ENCODE measurements at places on chromosomes 11 and 22.

DNA sequence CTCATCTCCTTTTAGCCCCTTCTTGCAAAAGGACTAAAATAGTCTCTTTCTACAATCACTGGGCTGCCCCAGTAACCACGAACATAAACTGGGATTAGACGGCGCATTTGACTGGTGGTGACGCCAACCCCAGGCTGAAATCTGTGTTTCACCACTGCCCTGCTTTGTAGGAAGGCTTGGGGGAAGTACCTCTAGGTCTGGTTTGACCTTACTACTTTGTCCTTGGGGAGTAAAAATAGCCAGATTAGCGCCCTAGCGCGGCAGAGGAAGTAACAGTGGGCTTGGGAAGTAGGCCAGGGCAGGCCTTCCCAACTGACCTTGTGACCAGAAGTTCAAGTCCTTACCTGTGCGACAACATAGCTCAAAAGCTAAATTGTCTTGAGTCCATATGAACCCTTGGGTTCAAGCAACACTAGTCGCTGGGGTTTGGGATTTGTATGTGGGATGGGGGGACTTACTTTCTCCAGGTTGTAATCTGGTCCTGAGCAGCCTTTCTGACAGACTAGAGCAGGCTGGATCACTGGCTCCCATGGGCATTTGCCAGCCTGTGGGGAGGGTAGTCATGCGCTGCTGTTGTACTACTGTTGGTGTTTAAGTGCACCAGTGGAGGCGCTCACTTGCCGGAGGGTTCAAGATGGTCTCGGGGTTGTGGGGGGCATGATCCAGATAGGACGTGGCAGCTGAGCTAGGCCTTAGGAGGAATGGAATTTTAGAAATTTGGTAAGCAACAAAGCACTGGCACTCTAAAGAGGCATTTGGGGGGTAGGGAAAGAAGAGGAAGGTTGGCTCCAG, 953 bp upstream of the PACS1 start:
- no peak for DNase-seq

DNA sequence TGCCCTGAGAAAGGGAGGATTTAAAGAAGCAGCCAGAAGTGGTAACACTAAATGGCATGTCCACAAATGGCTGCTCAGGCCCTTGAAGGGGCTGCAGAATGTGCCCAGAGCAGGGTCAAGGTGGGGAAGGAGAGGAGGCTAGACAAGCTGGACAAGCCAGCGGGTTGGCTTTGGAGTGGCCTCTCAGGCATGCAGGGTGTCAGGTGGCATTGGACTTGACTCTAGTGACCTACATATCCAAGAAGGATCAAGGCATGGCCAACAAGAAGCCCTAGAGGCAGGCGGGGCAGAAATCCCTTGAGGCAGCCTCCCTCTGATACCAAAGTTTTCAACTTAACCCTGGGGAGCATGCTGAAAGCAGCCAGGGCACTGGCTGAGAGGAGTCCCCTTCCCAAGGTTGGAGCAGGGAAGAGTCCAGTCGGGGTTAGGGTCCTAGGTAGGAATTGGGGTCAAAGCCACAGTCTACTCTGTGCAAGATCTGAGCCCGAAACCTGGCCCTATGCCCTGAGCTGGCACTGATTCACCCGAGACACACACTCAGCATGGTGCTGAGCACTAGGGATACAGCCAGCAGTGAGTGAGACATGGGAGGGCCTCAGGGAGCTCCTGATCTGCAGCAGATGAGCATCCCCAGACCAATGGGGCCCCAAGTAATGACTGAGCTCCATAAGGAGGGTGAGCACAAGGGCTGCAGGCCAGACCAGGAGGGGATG, 95.8 kb upstream of the ASPHD2 start:
- DNase-seq = no peak

GRCh38 chr11:96075532-96075959, 151.6 kb upstream of the MTMR2 start:
- DNase-seq = no peak

- no peak for DNase-seq
These were observed 9.6 kb downstream of the SMTNL1 start for GRCh38 chr11:57546869-57547475.

GRCh38 chr11:119461229-119461963, 38.4 kb upstream of the THY1 start:
- no peak for DNase-seq
